ENCODE measurements at places on chromosomes 5 and 9.

DNA sequence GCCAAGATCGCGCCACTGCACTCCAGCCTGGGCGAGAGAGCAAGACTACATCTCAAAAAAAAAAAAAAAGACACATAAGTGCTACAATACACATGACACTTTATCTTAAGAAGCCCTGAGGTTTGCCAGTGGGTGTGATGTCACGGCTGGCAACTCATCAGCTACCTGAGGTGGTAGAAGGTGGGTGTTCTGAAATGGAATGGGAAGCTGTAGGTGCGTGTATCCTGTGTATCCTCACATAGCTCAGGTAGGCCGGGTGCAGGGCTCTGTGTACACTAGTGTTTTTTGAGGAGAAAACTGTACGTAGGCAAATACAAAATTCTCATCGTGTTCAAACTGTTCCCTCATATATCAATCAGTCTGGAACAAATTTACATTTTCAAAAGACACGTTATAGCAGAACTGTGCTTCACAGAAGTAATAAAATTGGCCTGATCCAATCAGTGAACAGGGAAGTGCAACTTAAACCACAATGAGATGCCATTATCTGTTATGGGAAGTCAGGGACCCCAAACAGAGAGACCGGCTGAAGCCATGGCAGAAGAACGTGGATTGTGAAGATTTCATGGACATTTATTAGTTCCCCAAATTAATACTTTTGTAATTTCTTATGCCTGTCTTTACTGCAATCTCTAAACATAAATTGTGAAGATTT, 10.4 kb downstream of the BICD2 start:
- DNase-seq = no peak

- DNase-seq = peak; percentile 79
Observed at GRCh38 chr9:114348906-114349482, 19.3 kb downstream of the ORM2 start.

- DNase-seq = peak; percentile 40
Observed at GRCh38 chr9:19748278-19749126, 40.3 kb downstream of the SLC24A2 start.

DNA sequence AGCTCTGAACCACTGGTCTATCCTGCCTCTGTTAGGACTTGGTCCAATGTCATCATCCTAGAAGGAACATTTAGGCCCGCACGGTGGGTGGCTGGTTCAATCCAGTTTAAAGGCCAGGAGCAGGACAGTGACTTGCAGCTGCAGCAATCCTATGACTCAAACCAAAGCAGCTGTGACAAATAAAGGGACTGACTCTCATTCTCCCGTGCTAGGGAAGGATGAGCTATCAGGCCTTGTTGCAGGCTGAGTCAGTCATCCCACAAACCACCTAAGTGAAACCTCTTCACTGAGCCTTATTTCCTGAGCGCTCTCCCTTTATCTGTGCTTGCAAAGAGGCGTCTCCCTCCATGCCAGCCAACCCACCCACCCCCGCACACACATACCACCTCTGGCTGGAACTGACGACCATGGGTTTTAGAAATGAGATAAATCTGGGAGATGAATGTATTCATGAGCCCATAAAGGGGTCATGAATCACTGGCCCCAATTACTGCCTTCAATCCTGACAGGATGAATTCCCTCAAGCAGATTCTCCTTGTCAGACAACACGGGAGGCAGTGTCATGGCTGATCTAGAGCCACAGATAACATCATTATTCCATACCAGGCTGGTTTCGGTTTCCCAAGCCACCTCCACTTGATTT, 93.4 kb downstream of the KCNIP1 start:
- DNase-seq = no peak

DNA sequence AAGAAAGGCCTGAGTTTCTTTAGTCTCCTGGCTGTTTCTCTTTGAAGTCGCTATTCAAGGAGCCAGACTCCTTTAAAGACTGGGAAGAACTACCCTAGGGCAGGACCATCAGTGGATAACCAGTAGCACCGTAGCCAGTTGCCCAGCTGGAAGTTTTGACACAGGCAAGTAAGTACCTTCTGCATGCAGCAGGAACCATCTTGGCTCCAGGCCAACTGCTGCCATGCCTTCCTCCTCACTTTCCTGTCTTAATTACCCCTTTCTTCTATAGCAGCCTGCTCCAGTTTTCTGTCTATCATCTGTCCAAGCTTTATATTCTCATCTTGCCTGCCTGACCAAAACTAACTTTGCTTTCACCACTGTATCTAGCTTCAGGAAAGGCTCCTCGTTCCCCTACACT, 149.7 kb upstream of the SV2C start:
- DNase-seq = no peak

GRCh38 chr5:180060192-180060591, 11.4 kb downstream of the RNF130 start:
- no peak for DNase-seq

GRCh38 chr9:134546746-134547145, 94.9 kb upstream of the COL5A1 start:
- no peak for DNase-seq

- DNase-seq = no peak
Observed at GRCh38 chr5:68087866-68088265, 127.7 kb upstream of the PIK3R1 start.

DNA sequence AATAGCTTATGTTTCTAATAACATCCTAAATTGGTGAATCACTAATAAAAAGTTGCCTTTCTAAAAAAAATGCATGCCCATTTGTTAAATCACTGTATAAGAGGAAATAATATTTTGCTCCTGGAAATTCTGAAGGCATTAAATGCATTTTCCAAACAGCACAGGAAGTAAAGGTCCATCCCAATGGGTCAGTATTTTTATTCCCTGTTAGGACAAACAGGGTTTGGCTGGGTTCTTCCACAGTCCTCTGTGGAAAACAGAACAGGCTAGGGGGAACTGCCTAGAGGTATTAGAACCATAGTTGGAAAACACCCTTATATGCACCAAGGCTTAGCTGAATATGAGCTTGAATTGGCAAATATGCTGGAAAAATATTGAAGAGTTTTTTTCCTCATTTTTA, 85.2 kb downstream of the OXCT1 start:
- no peak for DNase-seq

DNA sequence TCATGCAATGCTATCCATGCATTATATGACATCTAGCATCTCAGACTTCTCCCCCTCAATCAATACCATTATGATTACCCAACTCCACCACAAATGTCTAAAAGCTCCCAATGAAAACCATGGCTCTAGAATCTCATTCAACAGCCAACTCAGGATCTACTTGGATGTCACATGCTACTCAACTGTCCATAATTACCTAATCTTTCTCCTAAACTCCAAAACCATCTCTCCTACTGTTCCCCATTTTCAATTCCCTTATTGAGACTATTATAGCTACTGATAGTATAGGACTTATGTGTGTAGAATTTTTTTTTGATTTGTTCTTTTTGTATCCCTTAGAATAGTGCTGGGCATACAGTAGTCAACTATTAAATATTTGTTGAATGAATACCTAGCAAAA, 8.2 kb upstream of the STRBP start:
- no peak for DNase-seq

- DNase-seq = no peak
Observed at GRCh38 chr5:144832416-144832815, 661.7 kb downstream of the KCTD16 start.

- DNase-seq = no peak
Observed at GRCh38 chr5:50855001-50855400, 188.6 kb downstream of the PARP8 start.

DNA sequence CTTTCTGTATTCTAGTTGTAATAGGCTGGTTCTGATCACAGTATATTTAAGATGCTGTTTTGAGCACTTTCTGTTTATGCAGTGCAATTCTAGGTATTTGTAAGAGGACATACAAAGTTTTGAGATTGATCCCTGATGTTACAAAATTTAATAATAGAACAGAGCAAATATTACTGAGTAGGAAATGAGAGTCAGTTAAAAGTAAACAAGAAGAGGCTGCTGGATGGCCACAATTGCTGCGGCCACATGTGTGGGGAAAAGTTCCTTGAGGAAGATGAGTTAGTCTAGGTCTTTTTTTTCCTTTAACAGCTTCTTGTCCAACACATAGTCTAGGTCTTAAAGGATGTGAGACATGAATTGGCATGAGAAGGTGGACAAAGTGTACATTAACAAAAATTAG, 11.3 kb downstream of the EHMT1 start:
- no peak for DNase-seq

DNA sequence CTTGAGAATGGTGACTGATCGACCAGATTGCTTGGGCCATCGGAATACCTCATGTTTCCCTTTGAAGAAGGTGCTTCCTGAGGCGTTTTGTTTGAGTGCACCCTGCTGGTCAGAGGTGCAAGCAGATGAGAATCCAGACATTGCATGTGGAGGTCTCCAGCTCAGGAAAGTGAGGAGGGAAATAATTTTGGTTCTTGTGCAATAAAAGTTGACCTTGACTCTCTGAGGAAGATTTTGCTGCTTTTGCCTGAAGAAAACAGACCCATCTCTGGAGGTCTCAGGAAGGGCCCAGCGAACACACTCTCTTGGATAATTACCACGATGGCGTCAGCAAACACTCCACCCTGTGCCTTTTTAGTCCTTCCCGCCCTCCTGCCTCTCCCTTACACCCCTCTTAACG, 69.7 kb downstream of the GRAMD2B start:
- DNase-seq = no peak

- DNase-seq = peak; percentile 73
Observed at GRCh38 chr9:127927201-127927987, 3.2 kb downstream of the PIP5KL1 start.

- DNase-seq = no peak
Observed at GRCh38 chr5:53503562-53504218, 23.3 kb downstream of the FST start.

GRCh38 chr5:91024206-91024605, 358.9 kb downstream of the ARRDC3 start:
- DNase-seq = no peak

GRCh38 chr9:95752129-95752731, 123.3 kb upstream of the ERCC6L2 start:
- DNase-seq = no peak

DNA sequence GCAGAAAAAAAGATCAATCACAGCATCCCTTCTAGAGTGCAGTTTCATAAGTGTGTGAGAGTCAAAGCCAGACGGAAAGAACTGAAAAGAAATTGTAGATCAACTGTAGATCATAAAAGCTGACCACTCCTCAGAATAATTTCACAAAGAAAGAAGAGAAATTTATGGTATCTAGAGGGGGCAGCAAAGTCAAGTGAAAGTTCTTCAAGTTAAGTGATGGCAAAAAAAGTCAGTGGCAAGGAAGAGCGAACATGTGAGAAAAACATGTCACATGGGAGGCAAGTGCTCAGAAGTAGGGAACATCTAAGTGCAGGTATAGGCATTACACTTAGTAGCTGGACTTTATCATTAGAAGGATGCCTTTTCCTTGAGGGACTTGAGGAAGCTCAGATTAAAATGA, 245.1 kb upstream of the ISL1 start:
- DNase-seq = no peak

DNA sequence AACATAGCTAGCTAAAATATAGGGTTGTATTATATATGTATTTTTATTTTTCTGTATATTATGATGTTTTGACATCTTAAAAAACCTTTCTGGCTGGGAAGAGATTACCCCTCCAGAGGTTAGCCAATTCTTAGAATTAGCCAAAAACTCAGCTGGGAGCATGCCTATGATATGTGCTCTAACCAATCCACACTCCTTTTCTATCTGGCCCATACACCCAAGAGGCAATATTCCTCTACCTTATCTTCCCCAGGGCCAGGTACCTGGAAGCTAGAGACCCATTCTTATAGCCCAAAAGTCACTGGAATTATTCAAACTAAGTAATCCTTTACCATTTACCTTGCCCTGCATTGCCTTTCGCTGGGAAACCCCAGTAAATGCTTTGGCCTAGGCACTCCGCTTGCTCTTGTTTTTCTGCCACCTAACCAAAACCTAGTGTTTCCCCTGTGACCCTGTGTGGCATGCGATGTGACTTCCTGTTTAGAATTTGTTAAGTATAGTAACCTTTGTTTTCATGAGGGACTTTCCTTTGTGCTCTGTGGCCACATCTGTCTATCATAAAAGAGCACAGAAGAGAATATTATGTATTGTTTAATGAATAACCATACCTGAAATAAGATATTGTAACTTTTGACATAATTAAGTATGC, 37.4 kb downstream of the CSNK1G3 start:
- DNase-seq = peak; percentile 78

DNA sequence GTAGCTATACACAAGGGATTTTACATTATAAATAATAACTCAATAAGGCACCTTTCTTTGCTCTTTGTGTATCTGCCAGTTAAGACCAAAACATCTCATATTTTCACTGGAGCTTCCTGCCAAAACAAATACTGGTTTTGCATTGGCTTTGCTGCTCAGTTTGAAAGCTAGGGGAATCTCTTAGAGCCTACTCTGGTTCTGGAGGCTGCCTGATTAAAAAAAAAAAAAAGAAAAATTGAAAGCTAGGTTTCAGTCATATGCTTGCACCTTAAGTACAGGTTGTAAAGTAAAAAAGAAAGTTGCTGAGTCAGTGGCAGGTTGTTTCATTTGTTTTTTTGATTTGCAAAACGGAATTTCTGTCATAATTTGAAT, 2.3 kb downstream of the DENND4C start:
- DNase-seq = no peak

GRCh38 chr9:36517131-36517530, 55.6 kb upstream of the MELK start:
- DNase-seq = no peak

- no peak for DNase-seq
Observed at GRCh38 chr9:93670208-93671019, 94.0 kb downstream of the PHF2 start.

- no peak for DNase-seq
Observed at GRCh38 chr9:128190516-128191405, 611 bp downstream of the CIZ1 start.

DNA sequence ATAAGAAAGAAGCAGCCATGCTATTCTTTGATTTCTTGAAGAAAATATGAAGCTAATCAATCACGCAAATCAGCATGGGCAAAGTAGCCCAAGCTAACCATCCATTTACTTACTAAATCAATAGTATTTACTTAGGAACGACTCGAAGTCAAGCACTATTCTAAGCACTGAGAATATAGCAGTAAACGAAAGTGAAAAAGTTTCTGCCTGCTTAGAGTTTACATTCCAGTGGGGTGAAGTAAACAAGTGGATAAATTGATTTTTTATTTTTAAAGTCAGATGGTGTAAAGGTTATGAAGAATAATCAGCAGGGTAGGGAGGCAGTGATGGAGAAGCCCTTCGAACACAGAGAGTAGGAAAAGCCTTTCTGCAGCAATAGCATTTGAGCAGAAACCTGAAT, 5.5 kb downstream of the TSTD2 start:
- DNase-seq = no peak

Data from CD4-positive, alpha-beta T cell treated with Interleukin-2 at 100 ng/mL for 4 hours (primary cell).